ENCODE measurements at places on chromosomes 4 and X. TPM values are rescaled to one million over a fixed set of nuclear protein-coding genes. Genes with fewer than 3 reads are reported as not detected.

Gene F8A3
- total RNA-seq = 4.4 TPM

Gene TECRL
- not detected for total RNA-seq

Gene PASD1
- total RNA-seq = not detected

Gene RAB39B
- total RNA-seq = 0.59 TPM

Gene MAGEA2
- not detected for total RNA-seq

Gene NHS
- 11.6 TPM for total RNA-seq

Measured in bronchus fibroblast of lung (primary cell).